ENCODE measurements at places on chromosomes 7 and 10.
A peak's percentile ranks its signal among the peaks of the same experiment; 100 is the strongest.

DNA sequence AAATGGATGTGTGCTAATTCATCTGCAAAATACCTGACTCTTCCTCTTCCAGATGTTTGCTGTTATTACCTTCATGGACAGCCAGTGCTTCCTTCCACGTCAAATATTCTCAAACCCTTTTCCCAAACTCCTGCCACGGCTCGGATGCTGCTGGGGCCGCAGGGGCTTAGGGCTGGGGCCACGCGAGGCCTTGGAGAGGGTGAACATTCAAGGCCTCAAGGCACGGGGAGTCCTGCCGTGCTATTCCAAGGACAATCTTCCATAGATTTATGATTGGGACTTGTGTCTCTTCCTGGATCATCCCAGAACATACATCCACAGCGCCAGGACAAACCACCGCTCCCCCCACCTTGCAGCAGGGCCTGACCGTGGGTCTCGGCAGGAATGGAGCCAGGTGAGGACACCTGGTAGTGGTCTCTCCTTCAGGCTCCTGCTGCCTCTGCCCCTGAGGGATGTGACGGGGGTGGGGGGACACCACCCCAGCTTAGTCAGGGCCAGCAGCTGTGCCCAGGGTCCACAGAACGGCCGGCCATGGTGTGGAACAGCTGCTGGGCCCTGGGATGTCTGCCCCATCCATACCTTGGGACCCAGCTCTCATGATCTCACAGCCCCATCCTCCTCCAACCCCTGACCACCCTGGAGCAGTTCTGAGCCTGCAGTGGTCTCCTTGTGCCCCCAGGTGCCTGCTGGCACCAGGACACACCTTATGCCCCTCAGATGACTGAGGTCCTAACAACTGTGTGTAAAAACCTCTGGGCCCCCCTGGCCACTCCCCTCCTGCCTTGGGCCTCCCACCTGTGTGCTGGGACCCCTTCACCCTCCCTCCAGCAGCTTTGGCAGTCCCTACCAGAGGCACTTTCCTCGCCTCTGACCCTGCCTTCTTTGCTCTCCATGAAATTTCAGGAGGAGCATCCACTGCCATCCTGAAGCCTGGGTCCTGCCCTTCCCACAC lies 16.7 kb downstream of the VIPR2 start:
- DNase-seq = no peak

DNA sequence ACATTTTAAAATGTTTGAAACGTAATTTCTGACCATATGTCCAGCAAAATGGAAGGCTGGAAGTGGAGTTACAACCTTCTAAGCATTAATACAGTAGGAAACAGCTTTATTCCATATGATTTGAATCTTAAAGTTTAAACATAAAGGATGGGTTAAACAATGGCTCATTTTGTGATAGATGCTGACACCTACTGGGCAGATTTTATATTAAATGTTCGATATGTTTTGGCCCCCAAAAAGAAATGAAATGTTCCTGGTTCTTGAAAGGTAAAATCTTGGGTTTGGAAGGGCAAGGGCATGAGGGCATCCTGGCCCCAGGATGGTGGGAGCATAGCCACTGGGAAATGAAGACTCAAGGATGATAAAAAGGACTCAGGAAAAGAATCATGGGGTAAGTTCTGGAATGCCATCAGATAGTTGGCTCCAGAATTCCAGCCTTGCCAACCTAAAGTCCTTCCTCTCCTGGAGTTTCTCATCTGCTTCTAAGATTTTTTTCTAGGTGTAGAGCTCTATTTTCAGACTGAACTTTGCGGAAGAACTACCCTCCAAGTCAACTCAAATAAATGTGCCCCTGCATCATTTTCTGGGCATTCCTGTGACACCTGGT lies 34.6 kb upstream of the SLC35G1 start:
- DNase-seq = no peak

- no peak for DNase-seq
These were observed 244.3 kb downstream of the MTERF1 start for GRCh38 chr7:91636129-91636724.

- DNase-seq = no peak
These were observed at the start of gene TLX1 for GRCh38 chr10:101130984-101131961. TSS of gene TLX1 (plus strand) at chr10:101131300. CDS start at chr10:101131542, 242 bp downstream.

GRCh38 chr10:84197643-84198042 lies 3.3 kb downstream of the CDHR1 start:
- DNase-seq = no peak

GRCh38 chr10:34024693-34025425 lies 690.4 kb upstream of the NRP1 start:
- no peak for DNase-seq

DNA sequence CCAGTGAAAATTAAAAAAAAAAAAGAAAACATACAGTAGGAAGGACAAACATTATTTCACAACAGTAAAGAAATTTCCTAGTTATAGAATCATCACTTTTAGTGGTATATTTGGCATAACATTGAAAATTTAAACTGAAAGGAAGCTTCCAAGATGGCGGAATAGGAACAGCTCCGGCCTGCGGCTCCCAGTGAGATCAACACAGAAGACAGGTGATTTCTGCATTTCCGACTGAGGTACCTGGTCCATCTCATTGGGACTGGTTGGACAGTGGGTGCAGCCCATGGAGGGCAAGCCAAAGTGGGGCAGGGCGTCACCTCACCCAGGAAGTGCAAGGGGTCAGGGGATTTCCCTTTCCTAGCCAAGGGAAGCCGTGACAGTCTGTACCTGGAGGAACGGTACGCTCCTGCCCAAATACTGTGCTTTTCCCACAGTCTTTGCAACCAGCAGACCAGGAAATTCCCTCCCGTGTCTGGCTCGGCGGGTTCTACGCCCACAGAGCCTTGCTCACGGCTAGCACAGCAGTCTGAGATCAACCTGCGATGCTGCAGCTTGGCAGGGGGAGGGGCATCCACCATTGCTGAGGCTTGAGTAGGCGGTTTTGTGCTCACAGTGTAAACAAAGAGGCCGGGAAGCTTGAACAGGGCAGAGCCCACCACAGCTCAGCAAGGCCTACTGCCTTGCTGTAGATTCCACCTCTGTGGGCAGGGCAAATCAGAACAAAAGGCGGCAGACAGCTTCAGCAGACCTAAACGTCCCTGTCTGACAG lies 19.4 kb downstream of the PON3 start:
- DNase-seq = no peak

- DNase-seq = no peak
These were observed 44.2 kb downstream of the PRF1 start for GRCh38 chr10:70558295-70558694.

DNA sequence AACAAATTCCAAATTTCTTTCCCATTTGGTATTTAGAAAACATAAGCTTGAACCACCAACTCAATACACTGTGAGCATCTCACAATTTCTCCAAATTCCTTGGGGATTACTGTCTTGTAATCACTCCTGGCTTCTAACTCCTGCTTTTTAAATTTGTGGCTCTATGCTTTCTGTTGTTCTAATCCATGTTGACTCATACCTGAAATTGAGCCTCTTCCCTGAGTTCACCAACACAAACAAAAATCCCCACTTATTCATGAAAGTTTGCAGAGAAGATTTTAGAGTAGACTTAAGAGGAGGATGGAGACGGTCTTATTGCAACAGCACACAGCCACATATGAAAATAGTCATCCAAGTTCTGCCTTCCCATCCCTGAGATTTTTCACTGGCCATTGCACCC lies 252.5 kb downstream of the PTEN start:
- DNase-seq = no peak

- DNase-seq = no peak
These were observed 83.4 kb downstream of the ZNF365 start for GRCh38 chr10:62457598-62457997.

DNA sequence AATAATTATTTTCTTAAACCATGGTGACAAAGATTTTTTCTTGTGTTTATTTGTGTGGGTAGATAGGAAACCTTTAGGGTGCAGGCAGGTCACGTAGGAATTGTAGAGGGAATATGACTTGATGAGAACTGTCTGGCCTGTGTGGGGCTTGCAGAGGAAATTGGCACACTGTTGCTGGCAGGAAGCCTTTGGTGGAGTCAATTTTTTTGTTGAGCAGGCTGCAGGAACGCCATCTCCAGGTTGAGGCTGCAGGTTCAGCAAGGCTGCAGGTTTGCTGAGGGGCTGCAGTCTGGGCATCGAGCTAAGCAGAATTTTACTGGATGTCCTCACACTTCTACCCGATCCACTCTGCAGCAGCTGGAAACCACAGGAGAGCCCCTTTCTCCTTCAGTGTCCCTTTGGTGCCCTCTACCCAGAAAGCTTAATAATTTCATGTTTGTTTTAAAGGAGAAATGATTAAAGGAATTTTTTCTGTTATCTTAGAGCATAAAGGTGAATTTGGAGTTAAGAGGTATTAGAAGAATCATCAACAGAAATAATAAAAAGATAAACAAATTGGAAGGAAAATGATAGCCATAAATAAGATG lies 37.0 kb downstream of the TBC1D12 start:
- no peak for DNase-seq

DNA sequence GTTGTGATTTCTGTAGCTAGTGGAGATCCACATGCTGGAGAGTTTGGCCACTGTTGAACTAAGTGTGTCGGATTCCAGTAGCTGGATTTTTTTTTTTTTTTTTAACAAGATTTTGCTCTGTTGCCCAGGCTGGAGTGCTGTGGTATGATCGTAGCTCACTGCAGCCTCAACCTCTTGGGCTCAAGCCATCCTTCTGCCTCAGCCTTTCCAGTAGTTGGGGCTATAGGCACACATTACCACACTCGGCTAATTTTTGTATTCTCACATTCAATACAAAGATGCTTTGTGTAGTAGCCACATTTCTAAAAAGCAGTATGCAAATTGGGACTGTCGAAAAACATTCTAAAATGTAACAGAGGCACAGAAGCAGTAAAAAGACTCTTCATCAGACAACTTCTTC lies 63.5 kb downstream of the RABGEF1 start:
- no peak for DNase-seq

- no peak for DNase-seq
These were observed 178.2 kb upstream of the NRG3 start for GRCh38 chr10:81696609-81697388.

GRCh38 chr7:129955993-129956543 lies 3.3 kb upstream of the UBE2H start:
- DNase-seq = no peak

DNA sequence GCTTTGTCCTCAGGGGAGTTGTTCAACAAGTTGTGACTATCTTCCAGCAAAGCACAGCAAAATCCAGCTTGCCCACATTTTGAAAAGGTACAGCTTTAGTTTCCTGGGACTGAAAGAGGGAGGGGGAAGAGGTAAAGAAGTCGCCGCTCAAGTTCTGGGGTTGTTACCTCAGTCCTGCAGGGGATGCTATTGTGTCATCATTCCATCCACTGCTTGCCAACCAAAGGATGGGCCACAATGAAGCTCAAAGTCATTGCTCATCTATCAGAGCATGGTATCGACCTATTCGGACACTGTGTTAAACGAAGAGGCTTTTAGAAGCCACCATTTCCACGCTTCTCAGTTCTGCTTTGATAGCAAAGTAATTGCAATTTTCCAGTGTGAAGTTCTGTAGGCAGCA lies 34.3 kb downstream of the NPY start:
- peak; percentile 18 for DNase-seq

- DNase-seq = no peak
These were observed 42.3 kb downstream of the IKZF1 start for GRCh38 chr7:50346545-50347497.

- DNase-seq = no peak
These were observed 9.6 kb upstream of the SRGN start for GRCh38 chr10:69078311-69078710.

GRCh38 chr7:106199813-106200364 lies 84.9 kb downstream of the NAMPT start:
- no peak for DNase-seq

GRCh38 chr10:6607778-6608177 lies 27.7 kb upstream of the PRKCQ start:
- DNase-seq = no peak

- no peak for DNase-seq
These were observed 4.7 kb downstream of the CCNY start for GRCh38 chr10:35340975-35341374.

DNA sequence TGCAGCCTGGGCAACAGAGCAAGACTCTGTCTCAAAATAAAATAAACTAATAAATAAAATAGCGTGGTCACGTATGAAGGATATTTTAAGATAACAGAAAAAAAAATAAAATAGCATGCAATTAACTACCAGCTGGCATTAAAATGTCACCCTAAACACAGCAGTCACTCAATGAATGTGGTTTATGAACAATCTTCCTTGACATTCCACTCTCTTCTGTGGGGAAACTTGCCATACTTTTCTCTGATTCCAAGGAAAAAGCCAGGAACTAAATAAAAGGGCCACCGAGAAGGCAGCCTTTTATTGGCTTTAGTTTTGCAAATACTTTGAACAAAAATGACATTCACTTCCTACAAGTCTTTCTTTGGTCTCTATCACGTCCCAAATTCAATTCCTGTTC lies 266.6 kb downstream of the PARD3 start:
- no peak for DNase-seq

GRCh38 chr10:10598297-10598696 lies 419.4 kb upstream of the CELF2 start:
- no peak for DNase-seq

DNA sequence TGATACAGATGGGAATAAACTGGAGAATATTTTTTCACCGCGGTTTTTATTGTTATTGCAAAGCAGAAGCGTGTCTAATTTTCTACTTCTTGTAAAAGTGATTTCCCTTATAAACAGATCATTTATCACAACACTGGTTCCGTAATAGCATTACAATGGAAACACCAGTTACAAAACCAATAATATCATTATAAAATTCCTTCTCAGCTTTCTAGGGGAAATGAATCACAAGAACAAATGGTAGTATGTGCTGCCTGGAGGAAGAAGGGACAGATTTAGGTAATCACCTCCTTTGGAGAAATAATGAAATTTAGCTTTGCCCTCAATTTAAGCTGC lies 2.4 kb upstream of the CCDC6 start:
- no peak for DNase-seq

- DNase-seq = no peak
These were observed 54.1 kb downstream of the NRAP start for GRCh38 chr10:113609704-113610108.

DNA sequence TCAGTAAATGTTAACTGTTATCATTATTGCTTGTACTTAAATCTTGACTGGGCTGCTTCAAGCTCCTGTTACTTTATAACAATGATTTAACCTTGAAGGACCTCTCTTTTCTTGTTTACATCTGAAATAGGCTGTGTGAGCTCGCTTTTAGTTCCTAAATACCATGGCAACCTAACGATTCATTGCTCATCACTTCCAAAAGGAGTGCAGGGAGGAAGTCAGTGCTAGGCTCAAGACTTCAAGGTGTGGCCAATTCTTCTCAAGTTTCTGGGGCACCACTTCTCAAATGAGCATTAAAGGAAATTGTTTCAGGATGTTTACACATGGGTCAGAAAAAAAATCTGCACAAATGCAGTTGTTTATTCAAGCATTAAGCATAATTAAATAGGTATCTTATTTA lies 284.2 kb downstream of the MTERF1 start:
- no peak for DNase-seq

- no peak for DNase-seq
These were observed 54.3 kb downstream of the LRRC18 start for GRCh38 chr10:48885376-48885775.

DNA sequence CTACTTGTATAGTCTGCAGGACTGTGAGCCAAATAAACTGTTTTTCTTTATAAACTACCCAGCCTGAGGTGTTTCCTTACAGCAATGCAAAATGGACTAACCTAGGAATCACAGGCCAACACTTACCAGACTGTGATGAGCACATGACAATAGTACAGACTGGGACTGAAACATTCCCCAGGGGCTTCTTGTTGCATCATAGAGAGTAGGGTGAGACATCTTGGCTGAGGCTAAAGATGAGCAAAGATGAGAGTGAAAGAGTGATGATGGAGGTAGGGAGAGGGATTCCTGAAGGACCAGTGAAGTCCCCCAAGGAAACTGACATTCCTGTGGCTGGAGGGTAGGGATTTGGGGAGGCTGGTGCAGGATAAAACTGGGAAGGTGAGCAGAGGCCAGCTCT lies 194.4 kb downstream of the TPST1 start:
- DNase-seq = no peak
